Activated gamma-delta T cell (primary cell): ENCODE measurements at places on chromosomes 2 and 18.

GRCh38 chr2:43325107-43325811 is 98.9 kb upstream of the ZFP36L2 start:
- no peak for DNase-seq

DNA sequence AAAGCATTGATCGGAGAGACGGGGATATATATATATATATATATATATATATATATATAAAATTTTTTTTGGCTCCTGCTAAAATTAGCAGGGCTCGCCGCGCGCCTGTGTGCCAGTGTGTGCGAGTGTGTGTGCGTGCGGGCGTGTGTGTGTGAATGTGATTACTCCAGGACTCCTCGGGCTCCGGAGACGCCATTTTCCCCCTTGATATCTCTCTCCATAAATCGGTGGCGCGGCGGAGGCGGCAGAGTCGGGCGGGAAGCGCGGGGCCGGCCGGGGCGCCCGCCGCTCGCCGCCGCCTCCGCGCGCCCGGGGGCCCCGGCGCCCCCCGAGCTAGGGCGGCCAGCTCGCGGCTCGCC is 795 bp upstream of the SETBP1 start:
- DNase-seq: no peak

DNA sequence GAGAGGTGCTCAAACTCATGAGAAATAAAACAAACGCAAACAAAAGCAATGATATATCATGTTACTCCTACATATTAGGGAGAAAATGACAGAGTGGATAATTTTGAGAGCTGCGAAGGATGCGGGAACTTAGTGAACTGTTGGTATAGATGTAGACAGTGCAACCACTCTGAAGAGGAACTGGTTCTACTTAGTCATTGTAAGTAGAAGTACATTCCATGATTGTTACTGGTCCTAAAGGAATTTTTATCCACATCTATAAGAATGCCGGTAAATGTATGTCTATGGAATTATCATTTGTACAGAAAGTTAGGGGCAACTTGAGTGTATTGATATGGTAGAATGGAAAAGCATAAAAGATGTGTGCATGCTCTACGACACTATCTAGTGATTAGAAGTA is 1238.4 kb downstream of the LRP1B start:
- no peak for DNase-seq

DNA sequence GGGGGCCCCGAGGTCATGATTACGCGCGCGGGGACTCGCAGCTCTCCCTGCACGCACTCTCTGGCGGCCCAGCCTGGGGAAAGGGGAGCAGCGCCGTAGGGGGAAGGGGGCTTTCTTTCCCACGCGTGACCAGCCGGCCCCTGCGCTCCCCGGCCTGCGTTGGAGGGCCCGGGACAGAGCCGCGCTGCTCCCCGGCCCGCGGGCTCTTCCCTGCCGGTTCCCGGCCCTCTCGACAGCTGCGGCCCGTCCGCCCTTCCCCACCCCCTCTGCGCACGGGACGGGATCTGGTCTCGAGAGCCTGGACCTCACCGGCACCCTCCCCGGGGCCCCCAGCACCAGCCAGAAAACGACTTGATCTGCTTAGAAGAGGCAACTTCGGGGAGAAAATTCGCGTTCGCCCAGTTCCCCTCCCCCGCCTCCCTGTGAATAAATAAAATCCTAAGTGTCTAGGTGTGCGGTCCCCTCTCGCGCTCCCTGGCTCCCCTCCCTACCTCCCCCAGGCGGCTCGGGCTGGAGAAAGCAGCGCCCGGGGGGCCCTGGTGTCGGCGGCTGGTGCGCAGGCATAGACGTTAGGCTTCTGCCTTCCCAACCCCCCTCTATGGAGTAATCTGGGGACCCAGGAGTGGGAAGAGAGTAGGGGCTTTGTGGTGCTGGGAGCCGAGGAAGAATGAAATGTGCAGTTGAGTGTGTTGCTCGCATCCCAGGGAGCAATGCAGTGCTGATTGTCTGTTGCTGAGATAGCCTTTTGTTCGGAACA is 803 bp upstream of the FIGN start:
- DNase-seq: no peak

- DNase-seq: no peak
Measured at GRCh38 chr2:205370726-205371125, 311.6 kb upstream of the NRP2 start.

DNA sequence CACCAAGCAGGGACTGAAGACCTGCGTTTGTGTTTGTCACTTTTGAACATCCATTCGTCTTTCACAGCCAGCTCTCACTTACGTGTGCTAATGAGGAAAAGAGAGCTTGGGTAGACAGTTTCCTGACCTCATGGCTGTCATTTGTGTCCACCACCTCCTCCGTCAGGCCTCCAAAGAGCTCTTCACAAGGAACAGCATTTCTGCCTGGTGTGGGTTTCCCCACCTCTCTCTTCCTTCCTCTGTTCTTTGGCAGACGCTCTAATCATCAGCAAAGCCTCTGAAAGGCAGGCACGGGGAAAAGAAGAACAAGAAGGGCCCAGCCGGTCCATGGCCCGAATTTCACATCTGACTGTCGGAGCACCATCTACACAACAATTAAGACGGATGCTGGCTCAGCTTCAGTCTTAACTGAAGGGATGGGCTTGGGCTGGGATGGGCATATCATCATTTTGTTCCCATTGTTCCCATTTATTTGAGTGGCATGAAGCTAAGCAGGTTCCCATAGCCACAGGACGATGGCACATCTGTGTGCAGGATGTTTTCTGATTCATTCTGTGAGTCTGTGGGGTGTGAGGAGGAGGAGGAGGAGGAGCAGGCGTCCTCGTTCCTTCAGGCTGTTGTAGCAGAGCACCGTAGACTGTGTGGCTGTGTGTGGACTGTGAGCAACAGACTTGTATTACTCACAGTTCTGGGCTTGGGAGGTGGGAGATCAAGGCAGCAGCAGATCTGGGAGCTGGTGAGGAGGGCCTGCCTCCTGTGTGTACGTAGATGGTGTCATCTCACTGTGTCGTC is 66.4 kb downstream of the TSHZ1 start:
- DNase-seq: no peak

DNA sequence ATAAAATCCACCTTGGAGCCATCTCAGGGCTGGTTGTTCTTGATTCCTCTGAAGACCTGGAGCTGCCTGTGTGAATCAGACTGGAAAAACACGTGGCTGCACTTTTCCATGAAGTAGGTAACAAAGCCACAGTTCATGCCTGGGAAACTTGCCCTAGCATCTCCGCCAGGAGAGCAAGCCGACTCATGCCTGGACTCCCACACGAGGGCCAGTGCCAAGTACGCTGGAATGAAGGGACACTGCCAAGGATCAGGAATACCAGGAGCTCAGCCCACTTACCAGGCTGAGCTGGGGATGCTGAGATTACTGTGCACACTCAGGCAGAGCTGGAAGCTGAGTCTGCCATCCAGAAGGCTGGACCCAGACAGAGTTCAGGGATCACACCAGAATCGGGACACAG is 10.9 kb upstream of the FHL2 start:
- DNase-seq: no peak

- DNase-seq: no peak
Measured at GRCh38 chr2:229408356-229408755, 137.3 kb upstream of the PID1 start.

- no peak for DNase-seq
Measured at GRCh38 chr2:219608399-219608964, 10.8 kb downstream of the STK11IP start.

- DNase-seq: no peak
Measured at GRCh38 chr2:104857262-104858005, 3.5 kb downstream of the POU3F3 start.

- DNase-seq: no peak
Measured at GRCh38 chr2:209505410-209505809, 81.6 kb downstream of the MAP2 start.

GRCh38 chr2:1766425-1766824 is 22.1 kb upstream of the PXDN start:
- no peak for DNase-seq

GRCh38 chr2:42835577-42836371 is 43.4 kb upstream of the HAAO start:
- no peak for DNase-seq

- DNase-seq: no peak
Measured at GRCh38 chr18:75324686-75325257, 102.7 kb downstream of the SMIM21 start.

GRCh38 chr2:178397002-178397605 is 53.9 kb downstream of the PRKRA start:
- no peak for DNase-seq

DNA sequence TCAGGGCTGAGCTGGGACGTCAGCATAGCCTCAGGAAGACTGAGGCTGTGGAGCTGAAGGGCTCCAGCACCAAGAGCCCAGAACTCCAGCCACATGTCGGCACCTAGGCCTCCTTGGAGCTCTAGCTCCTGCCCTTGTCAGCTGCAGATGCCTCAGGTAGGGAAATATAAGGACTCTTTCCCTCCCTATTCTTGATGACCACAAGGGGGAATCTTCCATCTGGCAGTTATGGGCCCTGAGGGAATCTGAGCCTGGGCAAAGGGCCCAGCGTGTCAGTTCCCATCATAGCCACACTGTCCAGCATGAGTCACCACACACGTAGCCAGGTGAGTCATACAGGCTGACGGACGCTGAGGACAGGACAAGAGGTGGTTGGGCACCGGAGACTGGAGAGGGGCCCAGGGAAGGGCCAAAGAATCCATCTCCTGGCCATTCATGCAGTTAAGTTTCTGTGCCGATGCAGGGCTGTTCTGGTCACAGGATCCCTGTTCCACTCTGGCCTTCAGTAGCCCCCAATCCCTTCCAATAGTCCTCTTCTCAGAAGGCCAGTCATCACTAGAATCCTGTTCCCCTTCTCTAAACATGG is 1.8 kb downstream of the MPV17 start:
- DNase-seq: no peak

- no peak for DNase-seq
Measured at GRCh38 chr2:11446733-11447248, 19.2 kb downstream of the E2F6 start.

DNA sequence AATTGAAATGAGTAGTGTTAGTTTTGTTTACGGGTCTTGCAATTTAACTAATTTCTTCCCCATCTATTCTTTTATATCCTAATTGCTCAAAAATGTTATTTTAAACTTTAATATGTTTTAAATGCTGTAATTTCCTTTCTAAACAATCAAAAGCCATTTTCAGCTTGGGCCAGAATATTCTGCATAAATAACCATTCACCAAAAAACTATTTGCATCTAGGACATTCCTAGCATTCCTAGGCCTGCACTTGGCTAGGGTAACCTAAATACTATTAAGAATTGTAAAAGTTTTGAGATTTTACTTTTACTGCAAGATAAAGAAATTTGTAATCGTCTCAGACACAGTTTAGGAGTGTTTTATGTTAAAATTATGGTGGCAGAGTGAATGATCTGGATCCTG is 7.8 kb upstream of the ETAA1 start:
- no peak for DNase-seq

DNA sequence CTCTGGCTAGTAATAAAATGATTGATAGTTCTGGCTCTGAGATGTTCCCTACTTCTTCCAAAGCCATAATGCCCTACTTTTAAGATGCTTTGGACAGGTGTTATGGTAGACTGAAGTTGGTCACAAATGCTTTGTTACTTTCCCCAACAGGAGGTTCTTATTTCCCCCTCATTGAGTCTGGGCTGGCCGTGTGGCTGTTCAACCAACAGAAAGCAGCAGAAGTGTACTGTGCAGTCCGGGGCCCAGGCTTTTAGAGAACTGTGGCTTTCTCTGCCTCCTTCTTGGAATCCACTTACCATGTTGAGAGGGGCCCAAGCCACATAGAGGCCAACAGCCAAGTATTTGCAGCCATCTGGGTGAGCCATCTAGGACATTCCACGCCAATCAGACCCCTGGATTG is 94.2 kb downstream of the KCTD1 start:
- no peak for DNase-seq

DNA sequence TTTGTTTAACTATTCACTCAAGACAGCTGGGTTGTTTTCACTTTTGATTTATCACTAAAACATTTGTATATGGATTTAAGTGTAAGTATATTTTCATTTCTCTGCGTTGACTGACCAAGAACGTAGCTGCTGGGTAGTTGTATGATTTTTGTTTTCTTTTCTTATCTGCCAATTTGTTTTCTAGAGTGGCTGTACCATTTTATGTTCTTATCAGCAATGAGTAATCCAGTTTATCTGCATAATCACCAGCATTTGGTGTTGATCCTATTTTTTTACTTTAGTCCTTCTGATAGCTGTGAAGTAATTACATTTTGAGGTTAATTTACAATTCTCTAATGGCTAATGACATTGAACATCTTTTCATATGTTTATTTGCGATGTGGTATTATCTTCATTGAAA is 1178.4 kb upstream of the TMEFF2 start:
- DNase-seq: no peak

- no peak for DNase-seq
Measured at GRCh38 chr2:36664696-36665076, 31.8 kb upstream of the VIT start.

- no peak for DNase-seq
Measured at GRCh38 chr2:17475286-17475685, 43.0 kb downstream of the RAD51AP2 start.

DNA sequence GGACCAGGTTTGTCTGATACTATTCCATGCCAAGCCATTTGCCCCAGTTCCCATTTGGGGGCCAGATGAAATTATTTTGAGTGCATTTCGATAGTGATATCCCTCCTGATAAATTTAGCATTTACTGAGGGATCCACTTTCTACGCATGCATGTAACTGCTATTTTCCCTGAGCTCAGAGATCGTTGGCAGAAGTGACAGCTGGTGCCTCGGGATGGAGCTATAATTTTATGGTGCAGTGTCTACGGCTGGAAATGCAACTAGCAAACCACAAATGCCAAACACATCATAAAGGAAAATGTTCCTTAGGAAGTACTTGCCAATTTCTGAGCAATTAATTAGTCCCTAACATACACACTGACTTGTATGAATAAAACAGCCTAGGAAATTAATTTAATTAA is 254.8 kb downstream of the SLC8A1 start:
- DNase-seq: no peak

DNA sequence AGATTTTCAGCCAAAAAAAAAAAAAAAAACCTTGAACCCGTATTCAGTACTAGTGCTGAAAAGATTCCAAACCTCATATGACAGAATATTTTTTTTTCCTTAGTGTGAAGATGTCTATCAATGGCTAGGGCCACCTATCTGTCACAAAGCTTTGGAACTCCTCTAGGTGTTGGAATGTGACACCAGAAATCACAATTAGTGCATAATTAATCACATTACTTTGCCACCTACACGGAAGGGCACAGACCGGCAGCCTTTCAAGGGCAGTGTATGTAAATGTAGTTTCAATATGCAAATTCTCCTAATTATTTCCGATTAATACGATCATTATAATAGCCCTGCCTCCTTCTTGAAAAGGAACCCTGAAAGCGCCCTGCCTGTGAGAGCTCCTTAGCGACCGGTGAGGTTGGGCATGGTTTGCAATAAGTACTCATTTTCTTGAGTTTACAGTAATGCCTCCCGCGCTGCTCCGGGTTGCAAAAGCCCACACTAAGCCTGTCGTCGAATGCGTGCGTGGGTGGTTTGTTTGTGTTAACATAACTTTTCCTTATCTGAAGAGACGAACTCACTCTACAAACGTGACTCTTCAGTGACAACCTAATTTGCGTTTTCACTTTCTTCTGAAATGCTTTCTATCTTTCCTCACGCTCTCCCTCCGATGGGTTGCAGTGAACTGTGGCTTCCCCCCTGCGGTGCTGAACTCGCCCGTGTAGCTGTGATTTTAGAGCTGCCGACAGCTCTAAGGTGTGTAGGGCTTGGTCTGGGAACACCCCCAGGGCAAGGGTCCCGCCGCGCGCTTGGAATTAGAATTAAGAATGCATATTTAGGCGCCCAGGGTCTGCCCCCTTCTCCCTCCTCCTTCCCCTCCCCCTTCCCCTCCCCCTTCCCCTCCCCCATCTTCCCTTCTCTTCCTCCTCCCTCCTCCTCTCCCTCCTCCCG is 765 bp upstream of the ID2 start:
- peak; percentile 42 for DNase-seq

GRCh38 chr2:132782176-132782783 is 112.3 kb upstream of the LYPD1 start:
- no peak for DNase-seq

- DNase-seq: no peak
Measured at GRCh38 chr2:221478485-221478863, 93.6 kb downstream of the EPHA4 start.
